ENCODE measurements at places on chromosomes 2 and 18. TPM values are rescaled to one million over a fixed set of nuclear protein-coding genes. Genes with fewer than 3 reads are reported as not detected.

FTCDNL1 gene
- total RNA-seq, result 1.8 TPM

ARL4C gene
- total RNA-seq, result 10.4 TPM

DNA sequence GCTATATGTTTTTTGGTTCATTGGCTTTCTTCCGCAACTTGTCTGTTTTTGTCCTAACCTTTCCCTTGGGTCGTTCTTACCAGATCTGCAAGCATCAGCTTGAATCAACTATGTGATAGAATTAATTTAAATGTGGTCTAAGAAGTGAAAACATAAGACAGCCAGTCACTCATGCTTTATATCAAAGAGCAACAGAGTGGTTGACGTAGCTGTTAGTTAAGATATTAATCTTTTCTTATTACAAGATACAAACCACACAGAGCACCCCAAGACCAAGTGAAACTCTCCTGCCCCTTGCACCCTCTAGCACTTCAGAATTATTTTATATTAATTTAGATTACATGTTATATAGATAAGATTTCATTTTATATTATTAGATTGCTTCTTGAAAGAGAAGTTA is 15.2 kb downstream of the IL18RAP start:
- DNase-seq, result no peak
- H3K4me3 ChIP-seq, result no peak overlapping the region
- H3K27me3 ChIP-seq, result no peaks in the 10 kb centered on the region

GALNT13 gene
- 8.8 TPM for total RNA-seq

- H3K27ac ChIP-seq, result peak overlapping the region; percentile 73
- peaks cover 42% of the 10 kb centered on the region for H3K36me3 ChIP-seq
- DNase-seq, result no peak
- no peaks in the 10 kb centered on the region for H3K27me3 ChIP-seq
Measured at GRCh38 chr2:15634846-15635490, 43.3 kb downstream of the DDX1 start.

- H3K36me3 ChIP-seq, result 0 out of 2 replicates have a peak, but pooled peaks cover 3% of the 10 kb centered on the region
- no peak overlapping the region for H3K4me3 ChIP-seq
- no peaks in the 10 kb centered on the region for H3K4me1 ChIP-seq
- no peaks in the 10 kb centered on the region for H3K27me3 ChIP-seq
Measured at GRCh38 chr2:98269830-98270229, 76.4 kb upstream of the CNGA3 start.

DNA sequence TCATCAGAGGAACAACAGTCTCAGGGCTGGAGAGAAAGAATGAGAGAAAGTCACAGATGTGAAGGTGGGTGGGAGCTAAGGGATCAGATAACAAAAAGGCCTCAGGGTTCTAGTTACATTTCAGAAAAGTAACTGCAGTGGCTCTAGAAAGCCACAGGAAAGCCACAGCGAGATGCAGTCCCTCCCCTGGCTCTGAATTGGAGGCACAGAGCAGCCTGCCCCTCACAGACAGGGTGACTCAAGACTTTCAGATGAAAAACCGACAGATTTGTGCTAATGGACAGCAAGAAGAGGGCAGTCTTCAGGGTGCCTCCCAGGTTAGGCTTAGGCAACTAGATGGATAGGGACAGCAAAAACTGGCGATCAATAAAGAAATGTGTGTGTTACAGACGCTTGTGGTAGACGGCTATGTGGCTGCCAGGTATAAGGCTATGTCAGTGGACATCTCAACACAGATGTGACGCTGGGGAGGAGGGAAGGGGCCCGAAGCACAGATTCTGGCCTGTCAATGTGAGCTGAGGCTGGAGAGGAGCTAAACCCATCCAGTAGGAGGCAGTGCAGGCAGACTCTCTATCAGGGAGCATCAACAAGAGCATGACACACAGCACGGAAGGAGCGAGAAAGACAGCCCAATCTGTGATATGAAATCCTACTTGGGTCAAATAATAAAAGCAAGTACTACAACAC is 26.2 kb downstream of the UNC50 start:
- no peaks in the 10 kb centered on the region for H3K27me3 ChIP-seq
- peak; percentile 72 for DNase-seq
- no peaks in the 10 kb centered on the region for H3K36me3 ChIP-seq

MEP1B gene
- total RNA-seq, result not detected

PCBP1 gene
- total RNA-seq, result 518 TPM

DYSF gene
- total RNA-seq, result 14.8 TPM

- no peaks in the 10 kb centered on the region for H3K27me3 ChIP-seq
- H3K4me3 ChIP-seq, result no peak overlapping the region
- H3K4me1 ChIP-seq, result peaks cover 13% of the 10 kb centered on the region
- DNase-seq, result no peak
Measured at GRCh38 chr18:64090876-64091275, 58.0 kb downstream of the LINC00305 start.

DNA sequence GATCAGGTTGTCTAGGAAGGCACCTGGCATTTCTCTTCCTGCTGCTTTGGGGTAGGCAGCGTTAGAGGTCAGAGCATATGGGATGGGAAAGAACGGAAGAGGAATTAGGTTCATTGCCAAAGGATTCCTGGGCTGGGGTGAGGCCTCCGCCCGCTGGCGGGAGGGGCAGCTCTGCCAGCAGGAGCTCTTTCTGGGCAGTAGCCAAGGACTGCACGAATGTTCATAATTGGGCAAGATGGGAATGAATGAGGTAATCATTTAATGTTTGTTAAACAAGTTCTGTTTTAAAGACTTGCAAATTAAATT is 253.9 kb downstream of the AGAP1 start:
- peak overlapping the region; percentile 60 for H3K27ac ChIP-seq
- no peaks in the 10 kb centered on the region for H3K27me3 ChIP-seq
- no peak overlapping the region for H3K4me3 ChIP-seq

UGT1A8 gene
- total RNA-seq, result not detected

DSG4 gene
- not detected for total RNA-seq

DNA sequence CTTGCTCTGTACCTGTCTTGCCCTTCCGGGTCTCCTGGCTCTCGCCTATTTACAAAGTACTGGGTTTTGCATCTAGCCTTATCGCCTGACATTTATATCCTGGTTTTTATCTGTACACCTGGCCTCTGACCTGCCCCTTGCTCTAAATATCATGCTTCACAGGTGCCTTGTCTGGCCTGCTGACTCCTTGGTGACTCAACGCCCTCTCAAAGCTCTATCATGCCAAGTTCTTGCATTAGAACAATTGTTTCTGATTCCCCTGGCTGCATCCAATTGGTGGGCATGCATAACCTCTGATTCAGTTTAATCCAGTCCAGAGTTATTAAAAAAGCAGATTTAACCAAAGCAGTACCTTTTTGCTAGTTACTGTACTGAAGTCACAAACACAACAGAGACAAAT is 113.9 kb upstream of the CCDC68 start:
- DNase-seq, result no peak
- no peak overlapping the region for H3K4me3 ChIP-seq
- H3K27ac ChIP-seq, result no peak overlapping the region
- H3K4me1 ChIP-seq, result peaks cover 4% of the 10 kb centered on the region
- no peaks in the 10 kb centered on the region for H3K36me3 ChIP-seq

GRCh38 chr2:96890252-96890651 is 20.4 kb upstream of the SEMA4C start:
- H3K36me3 ChIP-seq, result no peaks in the 10 kb centered on the region
- no peak overlapping the region for H3K27ac ChIP-seq
- no peak overlapping the region for H3K4me3 ChIP-seq
- H3K4me1 ChIP-seq, result peaks cover 40% of the 10 kb centered on the region
- no peak for DNase-seq

CRYBA2 gene
- not detected for total RNA-seq

HS1BP3 gene
- total RNA-seq, result 19.8 TPM

DNA sequence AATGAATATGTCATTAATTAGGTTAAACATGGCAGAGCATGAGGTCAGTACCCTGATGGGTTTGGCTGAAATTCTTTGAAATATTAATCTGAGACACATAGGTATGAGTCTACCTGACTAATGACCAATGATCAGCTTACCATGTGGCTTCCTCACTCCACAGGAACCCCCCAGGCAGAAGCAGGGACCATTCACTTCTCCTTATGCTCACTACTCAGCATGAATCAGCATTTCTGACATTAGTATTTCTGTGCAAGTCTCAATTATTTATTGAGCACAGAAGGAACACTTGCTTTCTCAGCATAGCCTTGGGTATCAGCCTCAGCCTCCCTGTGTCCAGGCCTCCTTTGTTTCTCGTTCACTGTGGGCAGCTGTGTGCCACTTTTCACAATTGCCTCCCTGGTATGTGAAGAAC is 9.3 kb upstream of the KCNE4 start:
- H3K27me3 ChIP-seq, result no peaks in the 10 kb centered on the region
- no peak overlapping the region for H3K4me3 ChIP-seq
- DNase-seq, result no peak
- H3K36me3 ChIP-seq, result no peaks in the 10 kb centered on the region
- no peak overlapping the region for H3K27ac ChIP-seq

MMADHC gene
- 121 TPM for total RNA-seq

SERPINB7 gene
- not detected for total RNA-seq

GRCh38 chr2:172066394-172066886 is 18.9 kb upstream of the DLX1 start:
- no peaks in the 10 kb centered on the region for H3K27me3 ChIP-seq
- H3K27ac ChIP-seq, result no peak overlapping the region
- DNase-seq, result no peak

DNA sequence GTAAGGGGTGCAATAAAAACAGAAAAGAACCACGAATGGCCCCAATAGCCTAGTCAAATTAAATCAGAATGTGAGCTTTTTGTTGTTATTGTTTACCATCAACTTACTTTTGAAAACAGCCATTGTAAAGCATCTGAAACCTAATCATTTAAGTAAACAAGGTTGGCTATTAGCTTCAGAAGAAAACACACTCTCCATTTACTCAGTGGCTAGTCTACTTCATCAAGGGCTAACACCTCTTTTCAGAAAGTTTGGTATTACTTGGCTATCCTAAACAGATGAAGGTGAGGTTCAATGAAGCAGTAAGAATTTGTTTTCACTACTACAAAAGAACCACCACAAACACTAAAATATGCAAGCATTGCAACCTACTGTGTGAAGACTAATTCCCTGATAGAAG is 398.0 kb downstream of the CDH2 start:
- peaks cover 32% of the 10 kb centered on the region for H3K27me3 ChIP-seq
- no peak overlapping the region for H3K27ac ChIP-seq
- no peak overlapping the region for H3K4me3 ChIP-seq
- DNase-seq, result no peak
- no peaks in the 10 kb centered on the region for H3K36me3 ChIP-seq

IL36A gene
- not detected for total RNA-seq

- peaks cover 7% of the 10 kb centered on the region for H3K4me1 ChIP-seq
- DNase-seq, result no peak
- peaks cover 10% of the 10 kb centered on the region for H3K36me3 ChIP-seq
- no peaks in the 10 kb centered on the region for H3K27me3 ChIP-seq
- no peak overlapping the region for H3K27ac ChIP-seq
- no peak overlapping the region for H3K4me3 ChIP-seq
Measured at GRCh38 chr2:114769110-114769509, 326.7 kb downstream of the DPP10 start.

ACADL gene
- 0.42 TPM for total RNA-seq

ABCG8 gene
- 0.25 TPM for total RNA-seq

DNA sequence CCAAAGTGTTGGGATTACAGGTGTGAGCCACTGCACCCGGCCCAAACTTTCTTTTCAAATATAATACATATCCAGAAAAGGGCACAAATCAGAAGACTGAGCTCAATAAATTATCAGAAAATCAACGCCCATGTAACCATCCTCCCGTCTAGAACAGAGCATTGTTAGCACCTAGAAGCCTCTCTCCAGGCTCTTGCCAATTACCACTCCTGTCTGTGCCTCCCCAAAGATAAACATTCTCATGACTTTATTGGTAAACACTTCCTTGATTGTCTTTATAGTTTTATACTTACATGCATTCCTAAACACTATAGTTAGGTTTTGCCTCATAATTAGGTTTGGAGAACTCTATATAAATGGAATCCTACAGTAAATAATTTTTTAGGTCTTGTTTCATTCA is 58.5 kb upstream of the SP5 start:
- no peaks in the 10 kb centered on the region for H3K27me3 ChIP-seq
- no peaks in the 10 kb centered on the region for H3K36me3 ChIP-seq
- H3K27ac ChIP-seq, result no peak overlapping the region
- no peak overlapping the region for H3K4me3 ChIP-seq

- DNase-seq, result no peak
- H3K4me1 ChIP-seq, result peaks cover 35% of the 10 kb centered on the region
- H3K36me3 ChIP-seq, result no peaks in the 10 kb centered on the region
- peaks cover 39% of the 10 kb centered on the region for H3K27me3 ChIP-seq
- no peak overlapping the region for H3K4me3 ChIP-seq
Measured at GRCh38 chr2:870426-870825, 80.2 kb upstream of the SNTG2 start.

GRCh38 chr2:152740743-152741328 is 22.4 kb downstream of the ARL6IP6 start:
- no peak for DNase-seq
- H3K27me3 ChIP-seq, result no peaks in the 10 kb centered on the region
- peaks cover 50% of the 10 kb centered on the region for H3K36me3 ChIP-seq
- no peaks in the 10 kb centered on the region for H3K4me1 ChIP-seq

HES6 gene
- total RNA-seq, result 52.1 TPM

DNA sequence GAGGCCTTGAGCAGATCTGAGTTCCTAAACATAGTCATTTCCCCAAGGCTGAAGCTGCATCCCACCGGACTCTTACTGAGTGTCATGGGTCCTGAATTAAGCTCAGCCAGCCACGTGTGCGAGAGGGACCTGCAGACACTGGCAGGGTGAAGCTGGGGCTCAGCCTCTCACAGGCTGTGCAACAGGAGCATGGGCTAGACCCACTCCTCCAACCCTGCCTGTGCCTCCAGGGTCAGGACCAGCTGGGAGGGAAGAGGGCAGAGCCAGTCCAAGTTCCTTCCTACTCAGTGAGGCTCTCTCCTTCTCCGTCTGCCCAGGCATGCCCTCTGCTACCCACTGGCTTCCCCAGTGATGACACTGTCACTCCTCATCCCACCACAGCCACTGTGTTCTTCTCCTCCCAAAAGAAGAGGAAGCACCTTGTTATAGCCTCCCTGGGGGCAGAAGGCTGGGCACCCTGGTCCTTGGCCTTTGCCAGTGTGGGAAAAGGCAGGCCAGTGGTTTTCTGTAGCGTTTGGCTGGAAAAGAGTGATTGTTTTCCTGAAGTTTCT is 78.9 kb downstream of the KCNF1 start:
- H3K36me3 ChIP-seq, result no peaks in the 10 kb centered on the region
- DNase-seq, result no peak
- no peaks in the 10 kb centered on the region for H3K4me1 ChIP-seq
- H3K4me3 ChIP-seq, result no peak overlapping the region
- no peaks in the 10 kb centered on the region for H3K27me3 ChIP-seq

DNA sequence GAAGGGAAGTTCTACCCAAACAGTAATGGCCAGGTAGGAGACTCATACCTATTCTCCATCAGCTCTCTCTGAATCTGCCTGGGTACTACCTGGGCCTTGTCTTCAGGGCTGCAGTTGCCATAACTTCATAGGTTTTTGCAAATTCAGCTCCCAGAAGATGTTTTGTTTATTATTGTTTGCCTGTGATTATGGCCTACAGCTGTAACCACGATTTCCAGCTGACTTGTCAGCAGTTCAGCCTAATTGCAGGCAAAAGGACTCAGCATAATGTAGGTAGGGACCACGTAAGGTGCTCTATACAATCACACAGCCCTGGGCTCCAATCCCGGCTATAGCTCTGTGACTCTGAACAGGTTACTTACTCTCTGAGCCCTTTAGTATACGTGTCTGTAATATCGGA is 187.0 kb upstream of the FN1 start:
- H3K27me3 ChIP-seq, result no peaks in the 10 kb centered on the region
- H3K36me3 ChIP-seq, result no peaks in the 10 kb centered on the region
- peaks cover 54% of the 10 kb centered on the region for H3K4me1 ChIP-seq
- H3K27ac ChIP-seq, result no peak overlapping the region
- no peak overlapping the region for H3K4me3 ChIP-seq

GRCh38 chr18:70649683-70650082 is 360.8 kb downstream of the SOCS6 start:
- H3K27me3 ChIP-seq, result peaks cover 8% of the 10 kb centered on the region
- H3K36me3 ChIP-seq, result peaks cover 69% of the 10 kb centered on the region
- no peaks in the 10 kb centered on the region for H3K4me1 ChIP-seq
- no peak overlapping the region for H3K27ac ChIP-seq

HEATR5B gene
- total RNA-seq, result 12.5 TPM

FIGN gene
- total RNA-seq, result 23.1 TPM
